ENCODE measurements at places on chromosomes 1 and 21.

- no peak for DNase-seq
Measured at GRCh38 chr1:162868972-162869371, 8.0 kb upstream of the CCDC190 start.

DNA sequence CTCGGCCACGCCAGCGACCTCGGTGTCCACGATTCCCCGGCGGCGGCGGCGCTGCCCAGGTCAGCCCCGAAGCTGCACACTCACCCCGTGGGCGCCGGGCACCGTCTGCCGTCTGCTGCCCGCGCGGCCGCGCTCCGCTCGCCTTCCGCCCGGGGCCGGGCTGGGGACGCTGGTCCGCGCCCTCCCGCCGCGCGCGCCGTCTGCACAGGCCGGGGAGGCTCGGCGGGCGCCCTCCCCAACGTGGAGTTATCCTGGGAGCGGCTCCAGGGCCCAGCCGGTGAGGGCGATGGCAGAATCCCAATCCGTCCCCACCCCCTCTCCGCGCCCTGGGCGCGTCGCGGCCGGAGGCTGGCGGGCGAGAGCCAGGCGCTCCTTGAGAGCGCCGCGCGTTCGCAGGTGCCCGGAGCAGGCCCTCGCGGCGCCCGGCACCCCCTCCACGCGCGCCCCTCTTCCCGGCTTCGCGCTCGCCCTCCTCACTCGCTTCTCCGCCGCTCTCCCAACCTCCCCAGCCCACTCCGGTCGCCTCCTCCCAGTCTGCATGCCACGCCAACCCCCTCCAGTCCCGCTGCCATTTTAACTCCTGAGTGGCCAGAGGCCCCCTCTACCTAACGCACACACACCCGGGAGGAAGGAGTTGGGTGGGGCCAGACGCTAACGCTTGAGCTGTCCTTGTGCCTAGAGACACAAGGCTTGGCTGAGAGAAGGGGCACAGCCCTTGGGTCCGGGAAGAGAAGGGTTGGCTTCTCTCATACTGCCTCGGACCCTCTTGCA is at the start of gene LRRN2:
LRRN2 (minus strand) TSS at position 503 of the 771 bp plus-strand sequence. CDS start 65,746 bp downstream, outside the sequence.
- no peak for DNase-seq

- DNase-seq = no peak
Measured at GRCh38 chr1:180415985-180416633, 86.3 kb downstream of the ACBD6 start.

DNA sequence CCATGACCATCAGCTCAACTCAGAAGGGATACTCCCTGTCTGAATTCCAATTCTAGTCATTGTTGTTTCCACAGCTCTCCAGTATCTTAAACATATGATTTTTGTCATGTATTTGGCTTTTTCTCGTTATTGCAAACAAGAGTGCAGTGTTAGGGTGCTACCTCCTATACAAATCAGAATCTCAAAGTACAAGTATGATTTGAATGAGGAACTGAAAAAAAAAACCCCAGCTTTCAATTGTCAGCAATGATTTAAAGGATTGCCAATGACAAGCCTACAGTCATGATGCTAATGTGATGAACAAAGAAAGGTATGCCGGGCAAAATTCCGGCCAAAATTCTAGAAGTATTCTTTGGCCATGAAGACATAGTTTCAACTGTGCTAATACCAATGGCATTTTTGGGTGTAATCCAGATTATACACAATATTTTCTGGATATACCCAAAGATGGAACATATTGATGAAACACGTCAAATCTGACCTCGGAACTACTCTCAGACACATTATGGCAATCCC is 14.9 kb downstream of the TMEM35B start:
- DNase-seq = no peak

GRCh38 chr1:17113963-17114362 is 5.3 kb downstream of the PADI2 start:
- no peak for DNase-seq

DNA sequence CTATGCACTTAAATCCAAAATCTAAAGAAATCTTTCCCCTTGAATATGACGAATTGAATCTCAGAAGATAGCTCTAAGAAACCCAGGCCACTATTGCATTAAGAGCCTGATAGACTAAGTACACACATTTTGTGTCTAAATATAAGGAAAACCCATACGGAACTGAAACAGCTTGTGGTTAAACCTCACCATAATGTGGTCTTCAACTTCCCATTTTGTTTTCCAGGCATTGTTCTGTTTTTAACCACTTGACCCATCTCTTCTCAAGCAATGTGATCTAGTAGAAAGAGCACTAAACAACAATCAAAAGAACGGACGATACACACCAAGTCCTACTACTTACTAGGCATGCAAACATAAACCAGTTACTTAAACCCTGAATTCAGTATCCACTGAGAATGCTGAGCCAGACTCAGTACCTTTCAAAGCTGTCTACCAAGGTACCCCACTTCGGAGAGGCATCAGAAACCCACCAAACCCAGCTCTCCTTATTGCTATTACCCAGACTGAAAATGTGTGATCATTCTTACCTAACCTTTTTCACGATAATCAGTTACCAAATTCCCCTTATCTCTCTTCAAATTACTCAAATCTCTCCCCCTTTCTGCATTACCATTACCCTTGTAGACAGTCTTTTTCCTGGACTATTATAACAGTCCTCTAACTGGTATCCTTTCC is 12.8 kb downstream of the OTUD7B start:
- no peak for DNase-seq

Measured in stimulated activated CD4-positive, alpha-beta T cell treated with anti-CD3 and anti-CD28 coated beads, TNF-alpha, amount 100 ng/mL, for 1 hour (primary cell).